Omental fat pad (tissue), 4 donors: ENCODE measurements at places on chromosomes 4 and X.

DNA sequence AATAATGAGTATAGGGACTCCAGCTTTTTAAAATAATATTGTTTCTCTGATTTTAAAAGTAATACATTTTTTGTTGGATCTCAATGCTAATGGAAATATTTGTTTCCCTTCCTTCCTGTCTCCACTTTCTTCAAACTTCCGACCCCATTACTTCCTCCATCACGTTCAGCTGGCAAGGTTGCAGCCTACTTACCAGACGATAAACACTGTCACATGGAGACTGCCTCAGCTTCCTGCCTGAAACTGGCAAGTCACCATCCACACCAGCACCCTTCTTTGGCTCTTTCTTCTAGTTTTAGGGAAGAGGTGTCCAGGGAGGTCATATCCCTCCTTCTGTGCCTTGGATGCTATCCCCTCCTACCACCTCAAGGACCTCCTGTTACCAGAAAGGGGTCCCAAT lies 3.4 kb upstream of the INTU start:
- DNase-seq, result no peak

- no peak for DNase-seq
Observed at GRCh38 chr4:138756519-138756918, 259.1 kb upstream of the NOCT start.

- no peak for DNase-seq
Observed at GRCh38 chr4:132275583-132276121, 873.4 kb upstream of the PCDH10 start.

DNA sequence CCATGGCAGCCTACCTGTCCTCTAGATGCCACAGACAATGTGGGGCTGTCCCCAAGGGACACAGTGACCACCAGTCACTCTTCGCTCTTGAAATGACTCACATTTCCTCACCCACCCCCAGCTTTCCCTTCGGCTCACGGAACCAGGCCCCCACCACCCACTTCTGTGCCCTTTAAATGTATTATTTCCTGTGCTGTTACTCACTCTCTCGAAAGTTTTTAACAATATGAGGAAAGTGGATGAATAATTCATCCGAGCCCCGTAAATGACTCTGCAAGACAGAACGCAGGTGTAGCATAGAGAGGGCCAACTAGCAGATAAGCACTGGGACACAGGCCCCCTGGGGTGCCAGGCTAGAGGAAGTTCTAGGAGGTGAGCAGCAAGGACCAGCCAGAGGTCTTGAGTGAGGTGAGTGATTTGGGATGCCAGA lies 179.5 kb upstream of the TBL1X start:
- DNase-seq, result no peak

DNA sequence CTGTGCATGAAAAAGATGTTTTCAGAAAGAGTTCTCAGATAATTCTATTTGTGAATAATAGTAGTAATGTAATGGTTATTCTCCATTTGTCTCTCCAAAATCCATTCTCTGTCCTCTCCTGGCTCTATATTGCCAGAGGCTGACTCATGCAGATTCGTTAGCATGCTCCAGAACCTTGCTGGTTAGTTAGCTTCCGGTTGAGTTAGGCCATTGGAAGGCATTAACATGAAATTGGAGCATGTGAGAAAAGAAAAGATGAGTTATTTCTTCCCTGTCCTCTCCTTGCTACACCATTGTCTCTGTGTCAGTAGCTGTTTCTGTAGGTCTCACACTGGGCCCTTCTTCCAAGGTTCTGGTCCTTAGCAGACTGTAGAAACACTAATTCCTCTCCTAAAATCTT lies 23.5 kb upstream of the PRDM8 start:
- no peak for DNase-seq

DNA sequence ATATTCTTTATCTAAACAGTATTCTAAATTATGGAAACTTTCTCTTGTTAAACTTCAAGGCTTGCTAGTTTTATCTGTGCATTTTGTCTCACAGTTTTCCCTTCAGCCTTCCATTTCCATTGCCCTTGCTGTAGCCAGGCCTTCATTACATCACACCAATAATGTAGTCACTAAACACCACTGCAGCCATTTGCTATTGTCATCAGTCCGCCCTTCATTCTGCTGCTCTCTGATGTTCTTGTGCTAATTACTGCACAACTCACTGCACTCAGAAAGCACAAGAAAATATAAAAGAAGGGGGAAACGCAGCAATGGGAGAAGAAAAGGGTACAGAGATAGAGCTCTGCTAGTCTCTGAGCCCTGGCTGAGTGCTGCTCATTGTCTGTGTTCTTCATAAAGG lies 239.6 kb upstream of the FSTL5 start:
- no peak for DNase-seq

GRCh38 chr4:118972167-118972566 lies 83.5 kb downstream of the SYNPO2 start:
- no peak for DNase-seq

DNA sequence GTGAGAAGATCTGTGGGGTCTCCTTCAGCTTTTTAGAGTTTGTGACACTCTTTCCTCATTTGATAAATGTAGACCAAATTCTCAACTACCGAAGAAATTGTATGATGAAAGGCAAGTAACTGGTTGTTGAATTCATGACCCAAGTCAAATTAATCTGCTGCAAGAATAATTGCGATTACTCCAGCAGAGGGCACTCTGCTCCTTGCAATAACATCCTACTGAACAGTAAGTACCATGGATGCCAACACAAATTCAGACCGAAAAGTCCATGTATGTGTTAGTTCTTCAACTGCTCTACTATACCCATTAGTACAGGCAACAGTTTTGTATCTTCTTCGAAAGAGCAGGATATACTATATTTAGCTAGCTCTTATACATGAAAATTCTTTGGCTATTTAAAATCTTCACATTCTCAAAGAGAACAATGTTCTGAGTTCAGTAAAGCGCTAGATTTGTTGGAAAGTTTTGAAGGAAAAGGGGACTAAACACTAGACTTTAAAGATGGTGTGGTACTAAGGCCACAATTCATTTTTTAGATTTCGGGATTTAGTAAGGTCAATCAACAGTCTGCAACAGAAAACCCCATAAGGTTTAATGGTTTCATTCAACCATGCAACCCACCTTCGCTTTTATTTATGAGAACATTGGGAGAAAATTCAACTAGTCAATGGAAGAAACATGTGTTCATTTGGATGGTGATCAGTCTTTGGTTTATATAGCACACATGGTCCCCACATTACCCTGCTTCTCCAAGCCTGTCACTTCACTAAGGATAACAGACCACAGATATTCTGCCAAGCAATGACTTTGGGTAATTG lies 105.4 kb upstream of the TBC1D9 start:
- peak; percentile 49 for DNase-seq
